ENCODE measurements at places on chromosomes 4 and X.

DNA sequence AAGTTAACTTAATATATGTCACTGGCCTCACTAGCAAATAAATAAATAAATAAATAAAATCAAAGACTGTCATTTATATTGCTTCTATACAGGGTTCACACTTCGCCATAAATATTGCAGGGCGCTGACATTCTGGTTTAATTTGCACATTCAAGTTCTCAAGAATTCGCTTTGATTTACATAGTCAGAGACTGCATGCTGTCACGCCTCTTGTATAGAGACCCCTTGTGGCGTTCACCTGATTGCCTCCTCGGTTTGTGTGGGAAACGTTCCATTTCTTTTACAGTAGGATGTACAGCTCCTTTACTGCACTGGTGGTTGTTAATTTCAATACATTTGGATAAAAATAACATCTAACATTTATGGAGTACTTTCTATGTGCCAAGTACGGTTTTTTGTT, 71.3 kb upstream of the ADGRG2 start:
- no peak for DNase-seq

GRCh38 chr4:8101213-8102075, 57.2 kb downstream of the ABLIM2 start:
- no peak for DNase-seq

DNA sequence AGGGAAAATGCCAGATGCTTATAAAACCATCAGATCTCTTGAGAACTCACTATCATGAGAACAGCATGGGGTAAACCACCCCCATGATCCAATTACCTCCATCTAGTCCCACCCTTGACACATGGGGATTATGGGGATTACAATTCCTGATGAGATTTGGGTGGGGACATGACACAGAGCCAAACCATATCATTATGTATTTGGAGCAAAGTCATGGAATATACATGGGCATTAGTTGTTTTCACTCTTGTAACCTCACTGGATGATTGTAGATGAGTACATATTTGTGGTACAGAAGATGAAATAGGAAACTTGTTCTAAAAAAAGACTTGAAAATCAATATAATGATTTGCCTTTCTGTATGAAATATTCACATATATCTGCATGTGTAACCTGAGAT, 674.5 kb upstream of the BOD1L1 start:
- DNase-seq = no peak

- DNase-seq = no peak
These were observed 38.4 kb downstream of the GRSF1 start for GRCh38 chr4:70801265-70801809.

DNA sequence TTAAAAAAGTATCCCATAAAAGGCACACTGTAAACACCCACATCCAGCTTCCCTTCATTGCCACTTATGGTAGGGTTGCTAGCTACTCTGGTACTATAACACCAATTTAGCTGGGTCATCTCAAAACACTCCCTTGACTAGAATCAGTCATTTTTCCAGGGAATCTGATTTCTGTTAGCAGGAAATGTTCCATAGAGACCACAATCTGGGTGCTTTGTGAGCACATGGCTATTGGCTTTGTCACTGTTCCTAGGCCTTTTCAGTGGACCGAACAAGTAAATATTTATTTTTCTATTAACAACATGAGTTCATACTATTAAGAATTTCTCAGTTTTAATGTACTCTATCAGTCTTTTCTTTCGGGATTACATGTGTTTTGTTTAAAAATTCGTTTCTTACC, 404.7 kb upstream of the GNPDA2 start:
- no peak for DNase-seq

GRCh38 chrX:9765737-9766097, at the start of gene GPR143:
GPR143 (minus strand) TSS chrX:9765847; CDS start chrX:9765817, 30 bp downstream.
- DNase-seq = no peak

DNA sequence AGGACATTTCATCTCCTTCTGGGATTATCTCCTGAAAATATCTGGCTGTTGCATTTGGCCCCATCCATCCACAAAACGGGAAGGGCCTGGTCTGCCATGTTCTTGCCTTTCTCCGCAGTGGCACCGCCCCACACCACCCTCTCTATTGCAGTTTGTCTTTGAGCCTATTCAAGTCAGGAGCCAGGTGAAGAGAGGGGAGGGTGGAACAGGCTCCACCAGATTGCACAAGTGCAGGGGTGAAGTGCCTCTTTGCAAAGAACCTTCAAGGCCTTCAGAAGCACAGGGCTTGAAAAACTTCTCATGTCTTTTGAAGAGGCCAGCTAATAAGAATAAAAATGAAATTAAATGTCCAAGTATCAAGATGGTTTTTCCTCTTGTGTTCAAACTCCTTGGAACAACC, 28.7 kb downstream of the RS1 start:
- no peak for DNase-seq

DNA sequence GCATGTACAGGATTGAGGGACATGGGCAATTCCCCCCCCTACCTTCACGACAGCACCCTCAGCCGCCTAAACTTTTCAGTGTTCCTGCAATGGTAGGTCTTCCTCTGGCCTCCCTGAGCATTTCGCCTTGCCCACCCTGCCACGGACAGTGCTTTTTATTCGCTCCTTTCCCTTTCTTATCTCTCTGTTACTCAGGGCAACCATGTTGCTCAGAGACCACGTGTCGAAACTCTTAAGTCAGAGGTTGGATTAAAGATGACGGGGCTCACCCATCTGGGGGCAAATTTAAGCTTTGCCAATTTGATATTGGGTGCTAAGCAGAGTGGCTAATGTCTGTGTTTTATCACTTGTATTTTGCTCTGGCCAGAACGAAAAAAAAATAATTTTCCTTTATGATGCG, 20.4 kb downstream of the TENM3 start:
- no peak for DNase-seq

GRCh38 chr4:6200011-6200921, at the start of gene JAKMIP1:
JAKMIP1 (minus strand) TSS chr4:6200549; CDS start chr4:6112850, 87,699 bp downstream.
- peak; percentile 40 for DNase-seq

- DNase-seq = no peak
These were observed 126.0 kb upstream of the CXorf66 start for GRCh38 chrX:140091125-140091886.

- no peak for DNase-seq
These were observed 191.4 kb downstream of the SPRY1 start for GRCh38 chr4:123587983-123588494.

GRCh38 chr4:142405695-142406498, 440.2 kb downstream of the INPP4B start:
- no peak for DNase-seq

DNA sequence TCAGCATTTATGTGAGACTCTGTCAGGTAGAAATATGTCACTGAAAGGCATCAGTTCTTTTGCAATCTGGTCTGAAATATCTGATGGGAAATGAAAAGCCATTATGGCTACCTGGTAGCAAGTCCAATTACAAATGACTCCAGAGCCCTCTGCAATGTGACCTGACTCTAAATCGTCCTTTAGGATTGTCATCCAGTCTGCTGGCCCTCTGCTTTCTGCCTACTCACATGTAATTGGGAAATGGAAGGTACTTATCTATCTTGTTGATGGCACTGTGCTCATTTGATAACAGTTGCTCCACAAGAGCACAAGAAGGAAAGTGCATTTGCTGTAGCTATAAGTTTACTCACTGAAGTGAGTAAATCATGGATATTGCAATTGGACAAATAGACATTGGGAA, 799.8 kb downstream of the RAPGEF2 start:
- DNase-seq = no peak

DNA sequence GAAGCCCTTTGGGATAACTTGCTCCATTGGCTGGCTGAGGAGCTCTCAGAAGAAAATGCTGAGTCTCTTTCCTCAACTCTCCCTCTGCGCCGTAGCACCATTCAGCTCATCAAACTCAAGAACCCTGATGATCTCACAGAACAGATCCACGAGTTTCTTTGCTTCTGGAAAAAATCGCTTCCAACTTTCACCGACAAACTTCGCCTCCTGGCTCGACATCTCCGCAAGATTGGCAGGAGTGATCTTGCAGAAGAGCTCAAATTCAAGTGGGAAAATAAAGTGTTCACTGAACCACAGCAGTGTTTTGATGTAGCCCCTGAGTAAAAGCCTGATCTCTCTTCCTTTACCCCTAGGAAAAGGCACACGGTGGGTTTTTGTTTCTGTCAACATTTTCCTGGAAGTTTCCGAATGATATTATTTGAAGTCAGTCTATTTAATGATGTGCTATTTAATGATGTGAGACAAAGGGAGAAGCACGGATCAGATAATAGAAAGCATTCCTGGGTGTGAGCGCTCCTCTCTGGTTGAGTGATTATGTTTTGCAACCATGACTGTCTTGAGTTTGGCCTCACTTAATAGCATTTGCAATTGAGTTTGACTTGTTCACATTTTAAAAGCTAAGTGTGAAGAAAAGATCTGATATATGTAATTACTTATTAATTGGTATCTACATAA, 62.2 kb downstream of the DTHD1 start:
- DNase-seq = no peak

GRCh38 chr4:124945422-124945821, 232.9 kb upstream of the ANKRD50 start:
- DNase-seq = no peak

DNA sequence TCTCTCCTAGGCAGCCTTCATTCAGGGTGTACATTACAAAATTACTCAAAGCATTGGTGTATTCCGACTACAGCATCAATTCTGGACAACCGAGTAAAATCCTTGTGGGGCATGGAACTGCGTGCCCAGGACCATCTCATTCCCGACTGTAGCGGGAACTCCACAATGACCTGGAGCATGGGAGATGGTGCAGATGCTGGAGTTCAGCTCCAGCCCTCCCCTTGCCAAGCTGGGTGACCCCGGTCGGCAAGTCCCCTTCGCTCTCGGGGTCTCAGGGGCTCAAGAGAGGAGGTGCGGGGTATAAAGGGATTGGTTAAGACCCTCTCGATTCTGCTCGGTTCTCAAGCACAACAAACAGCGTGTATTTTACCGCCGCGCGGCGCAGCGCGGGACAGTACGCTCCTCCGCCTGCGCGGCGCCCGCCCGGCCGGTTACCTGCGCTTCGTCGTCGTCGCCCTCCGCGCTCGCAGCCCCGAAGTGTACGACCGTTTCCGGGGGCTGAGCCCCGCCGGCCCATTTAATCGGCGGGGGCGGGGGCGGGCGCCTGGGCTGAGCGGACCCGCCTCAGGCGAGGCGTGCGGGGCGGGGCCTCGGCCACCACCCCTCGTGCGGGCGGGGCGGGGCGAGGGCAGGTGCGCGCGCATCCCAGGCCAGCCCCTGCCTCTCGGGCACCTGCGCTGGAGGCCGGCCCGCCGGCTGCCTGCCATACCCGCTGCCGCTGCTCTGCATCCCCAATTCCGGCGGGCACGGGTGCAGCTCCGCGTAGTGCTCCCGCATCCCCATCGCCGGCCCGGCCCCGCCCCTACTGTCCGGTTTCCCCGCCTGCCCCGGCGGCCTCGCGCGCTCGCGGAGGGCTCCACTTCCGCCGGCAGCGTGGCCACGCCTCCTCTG, at the start of gene G6PD:
TSS of gene G6PD (minus strand) at position 493 of the 891 bp plus-strand sequence. CDS start 691 bp downstream, outside the sequence.
- DNase-seq = no peak

- no peak for DNase-seq
These were observed 315.6 kb downstream of the ARHGAP24 start for GRCh38 chr4:85790582-85790981.

- DNase-seq = no peak
These were observed 242.8 kb upstream of the NDST4 start for GRCh38 chr4:115356176-115356575.

DNA sequence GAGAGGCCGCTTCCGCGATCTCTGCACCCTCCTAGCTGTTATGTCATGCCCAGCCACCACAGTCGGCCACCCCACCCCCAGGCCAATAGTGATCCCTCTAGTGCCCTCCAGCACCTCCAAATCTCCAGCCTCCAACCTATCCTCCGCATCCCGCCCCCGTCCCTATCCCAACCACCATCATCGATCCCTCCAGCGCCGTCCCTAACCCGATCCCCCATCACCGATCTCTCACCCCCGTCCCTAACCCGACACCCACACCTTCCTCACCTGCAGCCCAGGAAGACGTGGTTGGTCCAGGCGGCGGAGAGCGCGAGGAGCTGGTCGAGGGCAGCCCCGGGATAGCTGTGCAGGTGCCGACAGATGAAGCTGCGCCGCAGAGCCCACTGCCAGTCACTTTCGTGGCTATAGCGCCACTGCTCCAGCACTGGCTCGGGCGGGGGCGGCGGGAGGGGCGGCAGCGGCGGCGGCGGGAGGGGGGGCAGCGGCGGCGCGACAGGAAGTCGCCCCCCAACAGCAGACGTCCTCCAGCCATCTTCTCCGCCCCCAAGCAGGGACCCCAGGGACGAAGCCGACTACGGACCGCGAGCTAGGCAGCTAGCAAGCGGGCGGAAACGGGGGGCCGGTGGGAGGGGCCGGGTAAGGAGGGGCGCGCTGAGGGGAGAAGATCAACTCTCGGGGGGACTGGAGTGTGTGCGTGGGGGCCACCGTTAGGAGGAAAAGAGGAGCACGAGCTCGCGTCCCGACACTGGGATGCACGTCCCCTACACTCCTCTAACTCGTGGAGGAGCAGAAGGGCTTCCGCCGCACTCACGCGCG, 552 bp downstream of the NKRF start:
- DNase-seq = no peak

- DNase-seq = no peak
These were observed 494.3 kb downstream of the IDS start for GRCh38 chrX:149010853-149011224.

- DNase-seq = no peak
These were observed 10.0 kb downstream of the SMC1A start for GRCh38 chrX:53412446-53412845.

DNA sequence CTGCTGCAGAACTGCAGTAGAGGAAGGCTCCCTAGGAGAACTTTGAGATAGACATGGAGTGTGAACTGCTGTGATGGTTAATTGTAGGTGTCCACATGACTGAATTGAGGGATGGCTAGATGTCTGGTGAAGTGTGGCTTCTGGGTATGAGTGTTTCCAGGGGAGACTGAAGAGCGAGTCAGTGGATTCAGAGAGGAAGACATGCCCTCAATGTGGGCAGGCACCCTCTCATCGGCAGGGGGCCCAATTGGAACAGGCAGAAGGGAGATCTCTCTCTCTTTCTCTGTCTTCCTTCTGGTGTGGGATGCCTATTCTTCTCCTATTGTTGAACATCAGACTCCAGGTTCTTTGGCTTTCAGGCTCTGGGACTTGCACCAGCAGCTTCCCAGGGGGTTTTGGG, 304.7 kb upstream of the GATB start:
- DNase-seq = no peak

- DNase-seq = no peak
These were observed 58.9 kb upstream of the BCOR start for GRCh38 chrX:40156470-40157227.

DNA sequence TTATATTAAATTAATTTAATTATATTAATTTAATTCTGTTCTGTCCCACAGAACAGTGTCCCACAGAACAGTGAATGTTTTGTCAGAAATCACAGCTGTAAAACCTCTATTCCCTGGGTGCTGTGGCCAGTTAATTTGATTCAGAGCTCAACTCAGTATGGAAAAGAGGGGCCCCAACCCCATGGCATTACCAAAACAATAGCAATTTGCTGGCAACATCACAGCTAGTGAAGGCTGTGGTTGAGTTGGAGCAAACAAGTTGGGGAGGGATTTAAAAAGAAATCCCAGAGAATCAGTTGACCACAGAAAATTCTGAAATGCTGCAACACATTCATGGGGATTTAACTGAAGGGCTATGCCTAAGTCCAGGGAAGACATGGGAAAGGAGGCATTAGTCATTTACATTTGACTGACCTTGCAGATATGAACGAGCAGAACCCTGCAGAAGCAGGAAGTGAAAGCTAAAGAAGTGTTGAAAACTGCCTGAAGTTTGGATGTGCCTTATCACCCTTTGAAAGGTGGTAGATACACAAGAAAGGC, 30.1 kb downstream of the PDHA2 start:
- DNase-seq = no peak
